ENCODE measurements at places on chromosomes 3 and 15.

GRCh38 chr3:153311541-153311940 is 149.5 kb downstream of the RAP2B start:
- DNase-seq = no peak

GRCh38 chr3:88983458-88983857 is 124.0 kb upstream of the EPHA3 start:
- DNase-seq = no peak

DNA sequence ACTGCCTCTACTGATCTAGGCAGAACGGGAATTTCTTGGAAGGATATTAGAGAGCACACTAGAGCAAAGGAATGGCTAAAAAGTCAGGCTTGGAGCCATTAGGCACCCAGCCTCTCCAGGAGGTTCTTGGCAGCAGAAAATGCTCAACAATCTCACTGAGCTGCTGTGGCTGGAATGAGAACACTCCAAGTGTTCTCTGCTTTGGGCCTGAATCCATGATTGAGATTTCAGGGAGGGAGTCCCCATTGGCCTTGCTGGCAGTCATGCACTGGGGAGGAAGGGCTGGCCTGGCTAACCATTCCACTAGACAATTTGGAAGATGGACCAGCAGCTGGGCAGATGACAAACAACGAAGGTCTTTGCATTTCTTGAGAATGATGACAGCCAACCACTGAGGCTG is 362.6 kb downstream of the SHQ1 start:
- DNase-seq = no peak

DNA sequence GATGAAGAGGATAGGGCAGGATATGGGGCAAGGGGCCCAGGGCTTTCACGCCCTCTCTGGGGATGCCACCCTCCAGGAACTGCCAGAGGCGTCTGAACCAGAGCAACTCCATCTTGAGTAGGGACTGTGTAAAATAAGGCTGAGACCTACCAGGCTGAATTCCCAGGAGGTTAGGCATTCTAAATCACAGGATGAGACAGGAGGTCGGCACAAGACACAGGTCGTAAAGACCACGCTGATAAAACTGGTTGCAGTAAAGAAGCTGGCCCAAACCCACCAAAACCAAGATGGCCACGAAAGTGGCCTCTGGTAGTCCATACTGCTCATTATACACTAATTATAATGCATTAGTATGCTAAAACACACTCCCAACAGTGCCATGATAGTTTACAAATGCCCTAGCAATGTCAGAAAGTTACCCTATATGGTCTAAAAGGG is 40.7 kb downstream of the HERC1 start:
- DNase-seq = no peak

GRCh38 chr3:60755094-60755493 is 496.2 kb downstream of the FHIT start:
- DNase-seq = no peak

DNA sequence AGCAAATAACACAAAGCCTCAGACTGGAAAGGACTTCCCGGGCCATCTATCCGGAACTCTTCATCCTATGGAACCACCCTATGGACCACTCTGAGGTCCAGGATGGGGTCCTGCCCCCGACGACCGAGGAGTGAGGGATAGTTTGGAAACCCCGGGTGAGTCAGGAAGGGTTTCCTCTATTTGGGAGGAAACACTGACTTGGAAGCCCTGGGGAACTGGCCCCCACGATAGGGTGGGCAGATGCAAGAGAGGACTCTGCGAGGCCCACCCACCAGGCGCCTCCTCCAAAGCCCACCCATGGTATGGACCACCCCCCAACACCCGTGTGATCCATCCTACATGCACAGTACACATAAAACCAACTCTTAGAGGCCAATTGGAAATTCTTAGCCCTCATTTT is 69.4 kb downstream of the CPN2 start:
- no peak for DNase-seq

DNA sequence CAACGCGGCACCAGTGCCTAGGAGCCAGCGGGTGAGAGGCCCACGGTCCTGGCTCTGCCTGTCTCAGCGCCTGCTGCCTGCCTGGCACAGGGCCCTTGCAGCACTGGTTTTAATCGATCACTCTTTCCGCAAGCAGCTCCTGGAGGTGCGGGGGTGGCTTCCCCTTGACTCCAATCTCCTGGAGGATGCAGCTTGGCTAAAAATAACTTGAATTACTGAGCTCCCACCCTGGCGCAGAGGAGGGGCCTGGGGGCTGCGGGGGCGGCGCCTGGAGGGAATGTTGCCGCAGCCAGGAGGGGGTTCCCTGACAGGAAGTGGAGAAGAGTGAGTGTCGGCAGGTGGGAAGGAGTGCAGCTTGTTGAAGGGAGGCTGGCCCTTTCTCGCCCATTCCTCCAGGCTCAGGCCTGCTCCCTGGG is 9.9 kb upstream of the RPL29 start:
- no peak for DNase-seq

DNA sequence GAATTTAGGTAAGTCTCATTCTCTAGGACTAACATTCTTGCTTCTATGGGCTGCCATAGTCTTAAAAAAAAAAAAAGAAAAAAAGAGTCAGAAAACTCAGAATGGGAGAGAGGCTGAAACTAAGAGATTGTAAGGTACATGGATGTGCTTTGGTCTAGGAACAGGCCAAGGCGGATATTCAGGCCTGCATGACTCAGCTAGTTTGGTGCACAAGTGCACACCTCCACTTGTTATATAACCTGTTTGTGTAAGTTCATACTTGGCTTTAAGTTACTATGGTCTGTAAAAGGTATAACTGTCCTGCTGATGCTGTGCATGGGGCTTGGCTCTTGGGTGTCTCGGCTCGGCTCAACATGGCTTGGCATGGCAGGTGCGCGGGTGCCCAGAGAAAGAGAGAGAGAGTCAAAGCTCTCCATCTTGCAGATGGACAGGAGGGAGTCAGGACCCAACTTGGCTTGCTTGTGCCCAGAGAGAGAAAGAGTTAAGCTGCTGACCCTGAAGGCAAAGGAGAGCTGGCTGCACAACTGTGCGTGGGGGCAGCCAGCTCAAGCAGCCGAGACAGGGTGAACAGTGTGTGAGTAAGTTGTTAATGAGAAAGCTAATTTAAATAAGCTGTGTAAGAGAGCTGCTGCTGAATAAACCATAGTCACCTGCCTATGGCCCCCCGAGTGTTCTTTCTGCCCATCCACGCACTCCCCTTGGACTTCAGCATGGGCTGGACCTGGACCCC is 31.4 kb upstream of the CHRNB4 start:
- DNase-seq = no peak
